ENCODE measurements at places on chromosomes 4 and X.

DNA sequence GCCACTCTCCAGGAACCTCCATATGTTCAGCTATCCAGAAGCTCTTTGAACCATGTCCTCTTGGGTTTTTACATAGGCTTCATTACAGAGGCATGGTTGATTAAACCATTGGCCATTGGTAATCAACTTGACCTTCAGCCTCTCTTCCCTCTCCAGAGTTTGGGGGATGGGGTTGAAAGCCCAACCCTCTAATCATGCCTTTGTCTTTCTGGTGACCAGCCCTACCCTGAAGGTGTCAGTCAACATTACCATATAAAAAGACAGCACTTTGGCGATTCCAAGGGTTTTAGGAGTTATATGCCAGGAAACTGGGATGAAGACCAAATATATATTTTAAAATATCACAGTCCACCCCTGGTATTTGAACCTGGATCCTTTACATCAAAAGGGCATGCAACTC is 222.5 kb downstream of the CHIC1 start:
- no peak for DNase-seq

- no peak for DNase-seq
Observed at GRCh38 chr4:48649505-48649904, 130.6 kb downstream of the FRYL start.

DNA sequence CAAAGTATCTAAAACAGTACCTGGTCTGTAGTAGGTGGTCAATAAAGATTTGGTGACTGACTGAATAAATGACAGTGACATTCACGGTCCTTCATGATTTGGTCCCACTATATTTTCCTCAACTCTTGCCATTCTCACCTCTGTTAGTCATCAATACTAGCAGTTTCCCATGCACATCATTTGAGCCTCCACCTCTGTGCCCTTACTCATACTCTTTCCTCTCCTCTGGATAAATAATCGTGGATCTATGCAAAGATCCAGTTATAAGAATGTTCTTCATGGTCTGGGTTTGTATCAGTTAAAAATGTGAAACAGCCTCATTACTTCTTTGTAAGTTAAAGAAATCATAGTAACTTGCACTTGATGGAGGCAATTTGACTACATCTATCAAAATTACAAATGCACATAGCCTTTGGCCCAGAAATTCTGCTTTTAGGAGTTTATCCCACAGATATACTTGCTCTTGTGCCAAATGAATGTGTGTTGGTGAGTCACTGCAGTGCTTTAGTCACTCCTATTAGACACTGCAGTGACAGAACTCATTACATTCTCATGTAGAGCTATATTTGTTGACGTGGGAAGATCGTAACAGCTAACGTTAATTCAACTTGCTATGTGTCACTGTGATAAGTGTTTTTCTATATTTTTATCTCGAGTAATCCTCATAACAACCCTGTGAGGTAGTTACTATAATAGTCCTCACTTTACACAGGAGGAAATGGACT is 121.9 kb upstream of the SMIM10 start:
- no peak for DNase-seq

GRCh38 chr4:43564591-43564990 is 672.1 kb downstream of the GRXCR1 start:
- DNase-seq, result no peak

GRCh38 chrX:28312965-28313364 is 274.3 kb upstream of the IL1RAPL1 start:
- DNase-seq, result no peak

GRCh38 chr4:67436742-67437141 is 108.6 kb downstream of the CENPC start:
- no peak for DNase-seq

DNA sequence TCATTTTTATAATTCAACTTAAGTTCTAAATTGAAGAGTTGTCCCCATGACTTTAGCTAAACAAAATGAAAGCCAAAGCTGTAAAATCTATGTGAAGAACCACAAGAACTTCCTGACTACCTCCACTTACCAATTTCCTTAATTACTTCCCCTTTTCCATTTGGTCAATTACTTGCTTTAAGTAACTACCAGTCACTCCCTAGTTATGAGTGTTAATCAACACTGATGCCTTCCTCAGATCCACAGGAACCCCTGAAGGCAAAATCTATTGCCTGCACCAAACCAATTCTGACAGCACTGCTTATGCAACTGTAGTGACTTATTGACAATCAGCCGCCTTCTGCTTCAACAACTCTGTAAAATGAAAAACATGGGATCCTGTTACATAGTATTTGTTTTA is 10.5 kb downstream of the RBMX start:
- DNase-seq, result no peak
